Stimulated activated CD8-positive, alpha-beta memory T cell treated with anti-CD3 and anti-CD28 coated beads, Interleukin-15, amount 100 ng/mL, for 24 hours (primary cell): ENCODE measurements at places on chromosomes 5 and 9.

- DNase-seq = no peak
Observed at GRCh38 chr9:85163415-85163814, 493.9 kb downstream of the NTRK2 start.

GRCh38 chr5:53971131-53971530 lies 339.2 kb downstream of the ARL15 start:
- DNase-seq = no peak

DNA sequence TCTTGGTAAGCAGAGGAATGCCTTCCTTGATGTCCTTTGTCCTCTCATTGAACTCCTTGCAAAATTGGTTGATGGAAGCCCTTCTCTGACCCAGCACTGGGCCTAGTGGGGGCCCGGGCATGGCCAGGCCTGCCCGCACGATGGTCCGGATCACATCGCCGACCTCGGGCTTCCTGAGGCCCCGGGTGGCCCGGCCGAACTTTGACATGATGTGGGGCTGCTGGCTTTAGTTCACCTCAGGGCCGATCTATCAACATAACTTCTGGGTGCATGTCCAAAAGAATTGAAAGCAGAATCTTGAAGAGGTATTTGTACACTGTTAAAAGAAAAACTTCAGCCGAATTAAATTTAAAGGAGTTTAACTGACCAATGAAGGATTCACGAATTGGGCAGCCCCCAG lies 24.1 kb upstream of the GNPDA1 start:
- no peak for DNase-seq

DNA sequence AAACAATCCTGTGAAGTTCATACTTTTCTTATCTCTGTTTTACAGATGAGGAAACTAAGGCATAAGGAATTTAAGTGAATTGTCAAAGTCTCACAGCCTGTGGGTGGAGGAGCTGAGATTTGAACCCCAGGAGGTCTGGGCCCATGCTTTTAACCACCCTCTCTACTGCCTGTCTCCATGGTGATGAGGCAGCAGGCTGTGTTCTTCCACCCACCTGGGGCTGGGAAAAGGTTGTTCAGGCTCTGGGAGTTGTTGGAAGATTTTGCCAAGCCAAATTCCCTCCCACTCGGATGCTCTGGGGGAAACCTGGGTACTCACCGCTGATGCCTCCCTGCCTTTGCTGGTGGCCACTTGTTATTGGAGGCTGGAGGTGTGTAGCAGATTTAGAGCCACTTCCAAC lies 18.3 kb upstream of the SYNPO start:
- no peak for DNase-seq

DNA sequence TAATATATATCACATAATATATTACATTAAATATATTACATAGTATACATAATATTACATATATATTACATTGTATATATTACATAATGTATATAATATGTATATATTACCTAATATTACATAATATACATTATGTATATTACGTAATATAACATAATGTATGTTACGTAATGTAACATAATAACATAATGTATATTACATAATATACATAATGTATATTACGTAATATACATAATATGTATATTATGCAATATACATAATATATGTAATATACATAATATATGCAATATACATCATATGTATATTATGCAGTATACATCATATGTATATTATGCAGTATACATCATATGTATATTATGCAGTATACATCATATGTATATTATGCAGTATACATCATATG lies 19.1 kb downstream of the CYLC2 start:
- DNase-seq = no peak

DNA sequence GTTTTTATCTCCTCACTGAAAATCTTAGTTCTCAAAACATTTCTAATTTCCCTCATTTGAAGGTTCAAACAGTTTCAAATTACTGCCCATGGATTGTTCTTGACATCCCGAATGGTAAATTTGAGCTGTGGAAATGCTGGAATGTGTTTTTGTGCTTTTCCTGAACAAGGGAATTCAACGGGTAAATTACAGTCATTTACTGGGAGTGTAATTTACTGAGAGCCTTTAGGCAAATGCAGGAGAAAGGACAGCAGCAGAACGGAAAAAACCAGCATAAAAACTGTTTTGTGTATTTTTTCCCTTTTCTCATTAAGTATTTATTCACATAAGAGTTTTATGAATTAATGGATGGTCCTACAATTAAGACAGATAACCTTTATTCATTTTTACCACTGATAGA lies 139.2 kb downstream of the PBX3 start:
- no peak for DNase-seq

DNA sequence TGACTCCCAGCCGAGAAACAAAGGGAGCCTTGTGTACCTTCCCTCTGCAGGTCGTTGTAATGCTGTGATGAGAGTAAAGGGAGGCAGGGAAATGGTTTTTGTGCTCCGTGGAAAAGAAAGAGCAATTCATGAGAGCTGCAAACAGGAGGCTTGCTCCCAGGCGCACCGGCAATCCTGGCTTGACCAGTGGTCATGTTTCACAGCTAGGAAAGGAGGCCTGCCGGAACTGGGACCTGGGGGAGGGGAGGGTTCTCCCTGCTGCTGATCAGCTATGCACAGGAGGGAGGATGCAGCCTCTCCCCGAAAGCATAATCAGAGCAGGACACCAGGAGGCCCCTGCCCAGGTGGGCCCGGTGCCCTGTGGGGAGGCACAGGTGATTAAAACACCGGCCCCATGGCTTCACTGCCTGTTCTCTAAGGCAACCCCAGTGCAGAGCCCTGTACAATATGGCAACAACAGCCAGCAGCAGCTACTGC lies 131.3 kb downstream of the ZDHHC21 start:
- DNase-seq = no peak

GRCh38 chr5:159345336-159345735 lies 15.0 kb upstream of the IL12B start:
- DNase-seq = no peak

GRCh38 chr5:138639326-138639725 lies 64.1 kb upstream of the HSPA9 start:
- DNase-seq = no peak
